ENCODE measurements at places on chromosomes 16 and 17. TPM values are rescaled to one million over a fixed set of nuclear protein-coding genes. Genes with fewer than 3 reads are reported as not detected.

CMTM2 gene
- not detected for total RNA-seq

TMEM220 gene
- total RNA-seq, result 3.4 TPM

CDC6 gene
- total RNA-seq, result 48.1 TPM

NARF gene
- 49.4 TPM for total RNA-seq

CES5A gene
- total RNA-seq, result not detected

NQO1 gene
- 2,233 TPM for total RNA-seq

ADCY9 gene
- total RNA-seq, result 7.3 TPM

MEFV gene
- 0.07 TPM for total RNA-seq

MYH13 gene
- total RNA-seq, result not detected

NPIPB6 gene
- total RNA-seq, result 1.6 TPM
